ENCODE measurements at places on chromosomes 12 and 14. TPM values are rescaled to one million over a fixed set of nuclear protein-coding genes. Genes with fewer than 3 reads are reported as not detected.

The SLC17A8 gene
- polyA plus RNA-seq, result 0.07 TPM

GRCh38 chr12:26995706-26996105 lies 18.5 kb downstream of the TM7SF3 start:
- peaks cover 8% of the 10 kb centered on the region for H3K4me1 ChIP-seq
- peaks cover 45% of the 10 kb centered on the region for H3K36me3 ChIP-seq
- no peak overlapping the region for H3K4me3 ChIP-seq
- DNase-seq, result no peak
- H3K27ac ChIP-seq, result no peak overlapping the region
- H3K27me3 ChIP-seq, result no peaks in the 10 kb centered on the region

GRCh38 chr12:129534966-129535750 lies 368.7 kb downstream of the TMEM132D start:
- H3K36me3 ChIP-seq, result no peaks in the 10 kb centered on the region
- H3K4me3 ChIP-seq, result no peak overlapping the region
- no peak overlapping the region for H3K27ac ChIP-seq
- H3K27me3 ChIP-seq, result no peaks in the 10 kb centered on the region
- H3K4me1 ChIP-seq, result no peaks in the 10 kb centered on the region
- no peak for DNase-seq

DNA sequence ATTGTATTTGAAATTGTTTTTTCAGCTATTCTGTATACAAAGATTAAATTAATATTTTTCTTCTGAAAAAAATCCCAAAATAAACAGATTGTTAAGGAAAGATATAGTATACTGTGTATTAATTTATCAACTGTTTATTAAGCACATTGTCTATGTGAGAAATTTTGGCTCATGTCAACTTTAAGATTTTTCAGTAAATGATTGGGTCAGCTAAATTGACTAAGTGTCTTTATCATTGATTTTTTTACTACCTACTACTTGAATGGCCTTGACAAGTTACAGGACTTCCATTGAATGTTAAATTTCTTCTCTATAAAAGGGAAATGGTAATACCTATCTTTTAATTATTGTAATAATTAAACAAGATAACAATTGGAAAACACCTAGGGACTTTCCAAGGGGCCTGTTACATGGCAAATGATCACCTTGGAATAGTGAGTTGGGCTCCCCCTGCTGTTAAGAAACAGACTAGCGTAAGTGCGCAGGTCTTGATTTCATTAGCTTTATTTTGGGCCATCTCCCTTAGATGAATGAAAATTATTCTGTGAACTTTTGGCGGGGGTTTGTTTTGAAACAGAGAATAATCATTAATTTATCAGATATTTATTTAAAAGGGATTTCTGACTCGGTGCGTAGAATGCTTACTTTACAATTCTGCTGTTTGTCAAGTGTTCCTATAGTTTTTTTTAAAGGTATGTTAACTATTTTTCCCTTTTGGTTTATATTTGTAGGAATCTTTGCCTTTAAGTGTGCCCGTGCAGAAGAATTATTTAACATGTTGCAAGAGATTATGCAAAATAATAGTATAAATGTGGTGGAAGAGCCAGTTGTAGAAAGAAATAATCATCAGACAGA lies 14.5 kb upstream of the CCT2 start:
- H3K4me3 ChIP-seq, result no peak overlapping the region
- peak; percentile 54 for DNase-seq
- H3K36me3 ChIP-seq, result peaks cover 11% of the 10 kb centered on the region
- no peak overlapping the region for H3K27ac ChIP-seq
- no peaks in the 10 kb centered on the region for H3K27me3 ChIP-seq

DNA sequence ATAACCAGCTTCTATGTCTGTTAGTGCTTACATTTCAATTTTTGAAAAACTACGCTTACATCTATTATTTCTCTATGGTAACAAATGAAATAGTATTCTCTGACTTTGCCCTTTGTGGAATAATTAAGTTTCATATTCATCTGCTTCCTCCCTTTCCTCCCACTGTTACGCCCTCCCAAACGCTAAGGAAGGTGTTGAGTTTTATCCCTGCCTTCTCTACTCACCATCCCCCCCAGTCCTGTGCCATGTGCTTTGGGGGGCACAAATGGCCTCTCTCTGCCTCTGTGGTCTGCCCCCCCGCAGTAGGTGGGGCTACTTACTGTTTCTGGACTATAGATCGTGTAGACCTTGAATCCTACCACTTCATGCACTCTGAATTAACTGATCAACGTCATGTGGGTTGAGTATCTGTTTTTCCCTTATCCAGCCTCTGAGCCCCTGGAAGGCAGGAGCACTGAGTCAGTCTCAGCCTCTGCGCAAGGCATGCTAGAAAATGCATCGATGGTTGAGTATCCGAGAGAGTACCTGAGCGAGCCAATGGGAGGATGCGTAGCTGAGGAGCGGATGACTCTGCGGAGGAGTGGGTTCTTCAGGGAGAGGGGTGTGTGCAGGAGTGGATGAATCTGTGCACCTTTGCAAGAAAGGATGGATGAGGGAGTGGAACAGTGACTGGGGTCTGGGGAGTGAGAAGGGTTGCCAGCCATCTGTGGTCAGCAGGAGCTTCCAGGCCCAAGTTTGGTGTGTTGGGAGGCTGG lies 114.5 kb upstream of the RTL1 start:
- no peaks in the 10 kb centered on the region for H3K4me1 ChIP-seq
- no peaks in the 10 kb centered on the region for H3K36me3 ChIP-seq
- no peak for DNase-seq
- no peak overlapping the region for H3K27ac ChIP-seq
- H3K4me3 ChIP-seq, result no peak overlapping the region

The PRIMA1 gene
- 1.9 TPM for polyA plus RNA-seq

The KLHL33 gene
- 0.05 TPM for polyA plus RNA-seq

The PARPBP gene
- 6.7 TPM for polyA plus RNA-seq

DNA sequence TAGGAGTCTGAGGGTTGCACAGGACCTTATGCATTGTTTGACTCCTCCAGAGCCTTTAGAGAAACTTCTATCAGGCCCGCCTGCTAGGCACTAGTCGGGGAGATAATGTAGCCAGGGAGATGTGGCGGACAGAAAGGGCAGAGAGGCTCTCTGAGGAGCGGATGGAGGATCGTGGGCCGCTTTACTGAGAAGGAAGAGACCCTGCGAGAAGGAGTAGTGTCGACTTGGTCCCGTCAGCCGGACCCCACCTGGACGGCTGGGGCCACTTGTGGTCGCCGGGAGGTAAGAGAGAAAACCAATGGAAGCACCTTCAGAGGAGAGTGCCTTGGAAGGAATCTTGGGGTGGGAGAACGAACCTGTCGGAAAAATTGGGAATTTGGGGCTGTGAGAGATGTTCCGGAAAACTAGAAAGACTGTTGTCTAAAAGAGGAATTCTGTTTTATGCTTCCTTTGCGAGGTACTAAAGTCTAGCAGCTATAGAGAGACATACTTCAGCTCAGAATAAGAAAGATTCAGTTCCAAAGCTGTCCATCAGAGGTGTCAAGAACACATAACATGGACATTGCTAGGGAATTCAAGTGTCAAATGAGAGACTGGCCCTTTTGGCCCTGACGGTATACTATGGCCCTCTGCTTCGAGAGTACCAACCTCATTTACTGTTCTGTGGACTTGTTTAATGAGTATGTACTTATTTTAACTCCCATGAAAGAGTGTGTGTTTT lies 660 bp upstream of the MCRS1 start:
- H3K4me1 ChIP-seq, result peaks cover 34% of the 10 kb centered on the region
- peak; percentile 28 for DNase-seq
- H3K4me3 ChIP-seq, result peak overlapping the region; percentile 98
- H3K36me3 ChIP-seq, result peaks cover 29% of the 10 kb centered on the region
- H3K27me3 ChIP-seq, result no peaks in the 10 kb centered on the region

The TAS2R43 gene
- 0.15 TPM for polyA plus RNA-seq

The VRTN gene
- polyA plus RNA-seq, result not detected

The MAP3K9 gene
- polyA plus RNA-seq, result 4.7 TPM

- H3K4me1 ChIP-seq, result no peaks in the 10 kb centered on the region
- no peaks in the 10 kb centered on the region for H3K27me3 ChIP-seq
- peaks cover 28% of the 10 kb centered on the region for H3K36me3 ChIP-seq
Measured at GRCh38 chr12:95269892-95270291, 52.3 kb downstream of the VEZT start.

GRCh38 chr14:23005451-23006187 lies 4.3 kb downstream of the C14orf93 start:
- peaks cover 46% of the 10 kb centered on the region for H3K4me1 ChIP-seq
- DNase-seq, result no peak
- peak overlapping the region; percentile 68 for H3K4me3 ChIP-seq

DNA sequence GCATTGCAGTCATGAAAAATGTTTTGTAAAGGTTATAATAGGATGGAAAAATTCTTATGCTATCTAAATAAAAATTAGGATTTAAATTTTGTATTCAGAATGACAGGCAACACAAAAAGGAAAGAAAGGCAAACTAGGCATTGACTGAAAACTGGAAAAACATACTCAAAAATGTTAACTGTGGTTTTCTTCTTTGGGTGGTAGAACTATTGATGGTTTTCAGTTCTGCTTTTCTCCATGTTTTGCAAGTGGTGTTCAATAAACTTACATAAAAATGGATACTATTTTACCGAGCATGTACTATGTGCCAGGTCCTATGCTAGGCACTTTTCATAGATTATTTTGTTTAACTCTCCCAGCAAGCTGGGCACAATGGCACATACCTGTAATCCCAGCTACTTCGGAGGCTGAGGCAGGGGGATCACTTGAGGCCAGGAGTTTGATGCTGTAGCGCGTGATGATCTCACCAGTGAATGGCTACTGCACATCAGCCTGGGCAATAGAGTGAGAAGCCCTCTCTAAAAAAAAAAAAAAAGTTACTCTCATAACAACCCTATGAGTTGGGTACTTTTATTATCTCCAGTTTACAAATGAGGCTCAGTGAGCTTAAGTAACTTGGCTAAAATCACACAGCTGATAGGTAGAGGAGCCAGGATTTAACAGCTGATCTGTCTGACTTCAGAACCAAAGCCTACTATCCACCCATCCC lies 26.3 kb upstream of the TCP11L2 start:
- H3K27ac ChIP-seq, result no peak overlapping the region
- DNase-seq, result no peak
- peaks cover 69% of the 10 kb centered on the region for H3K4me1 ChIP-seq
- no peaks in the 10 kb centered on the region for H3K36me3 ChIP-seq
- no peak overlapping the region for H3K4me3 ChIP-seq

DNA sequence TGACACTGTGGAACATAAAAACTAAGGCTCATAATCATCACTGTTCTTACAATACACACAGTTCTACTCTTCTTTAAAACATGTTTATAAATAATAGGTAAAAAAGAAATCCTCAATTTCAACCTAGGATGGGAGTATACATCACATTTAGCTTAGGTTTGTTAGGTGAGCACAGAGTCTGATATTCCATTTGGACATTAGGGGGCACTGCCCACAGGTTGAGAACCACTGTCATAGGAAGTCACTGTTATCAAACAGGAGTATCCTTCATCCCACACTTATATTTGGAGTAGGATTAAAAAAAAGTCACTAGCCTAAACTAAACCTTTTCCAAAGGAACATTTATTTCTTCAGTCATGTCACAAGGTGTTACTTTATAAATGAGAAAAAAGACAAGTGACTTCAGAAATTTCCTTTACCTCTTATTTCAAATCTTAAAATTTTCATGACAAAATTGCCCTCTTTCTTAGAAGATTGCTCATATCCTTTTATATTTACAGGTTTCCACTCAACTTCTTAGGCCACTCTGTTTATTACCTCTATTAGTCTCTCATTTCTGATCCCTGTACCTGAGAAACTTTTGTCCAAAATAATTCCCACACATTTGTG lies 240.6 kb downstream of the CPNE8 start:
- no peaks in the 10 kb centered on the region for H3K36me3 ChIP-seq
- no peaks in the 10 kb centered on the region for H3K27me3 ChIP-seq
- DNase-seq, result peak; percentile 16
- no peak overlapping the region for H3K27ac ChIP-seq
- H3K4me1 ChIP-seq, result no peaks in the 10 kb centered on the region

DNA sequence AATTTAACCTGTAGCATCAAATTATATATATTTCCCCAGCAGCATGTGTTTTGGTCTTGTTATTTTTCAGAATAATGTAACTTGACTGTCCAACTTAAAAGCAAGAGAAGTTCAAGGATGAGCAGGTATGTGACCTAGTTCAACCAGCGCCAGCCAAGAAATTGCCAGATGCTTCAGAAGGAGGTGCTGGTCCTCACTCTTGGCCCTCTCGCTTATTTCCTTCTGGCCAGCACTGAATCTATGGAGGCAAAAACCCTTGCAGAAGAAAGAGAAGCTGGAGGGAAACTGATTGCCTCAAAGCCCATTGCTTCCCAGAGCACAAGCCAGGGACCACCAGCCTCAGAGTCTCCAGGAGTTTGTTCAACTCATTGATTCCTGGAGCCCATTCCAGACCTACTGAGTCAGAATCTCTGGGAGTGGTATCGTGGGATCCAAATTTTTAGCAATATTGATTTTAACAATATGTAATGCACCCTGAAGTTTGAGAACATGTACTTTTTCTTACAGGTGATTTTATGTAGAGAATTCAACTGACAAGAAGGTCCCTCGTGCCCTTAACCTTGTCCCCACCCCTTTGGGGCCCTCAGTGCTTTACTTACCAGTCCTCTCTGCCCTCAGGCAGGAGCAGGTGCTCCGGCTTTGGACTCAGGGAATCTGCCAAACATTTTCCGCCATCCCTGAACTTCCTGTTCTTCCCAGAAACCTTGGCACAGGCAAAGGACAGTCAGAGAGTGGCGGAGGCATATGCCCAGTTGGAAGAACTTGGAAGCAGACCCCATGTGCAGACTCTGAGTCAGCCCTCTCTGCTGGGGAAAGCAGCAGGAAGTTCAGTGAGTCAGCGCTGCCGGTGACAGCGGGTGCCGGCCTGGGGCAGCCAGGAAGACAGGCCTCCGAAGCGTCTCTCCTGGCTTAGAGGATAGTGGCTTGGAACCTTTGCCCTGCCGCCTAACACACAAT lies 10.4 kb downstream of the BEST3 start:
- DNase-seq, result peak; percentile 44
- H3K4me1 ChIP-seq, result 0 out of 2 replicates have a peak, but pooled peaks cover 11% of the 10 kb centered on the region
- H3K27me3 ChIP-seq, result no peaks in the 10 kb centered on the region
- peak overlapping the region; percentile 28 for H3K4me3 ChIP-seq
- H3K27ac ChIP-seq, result no peak overlapping the region
- no peaks in the 10 kb centered on the region for H3K36me3 ChIP-seq

GRCh38 chr12:89476232-89476631 lies 48.4 kb downstream of the GALNT4 start:
- no peaks in the 10 kb centered on the region for H3K36me3 ChIP-seq
- no peak overlapping the region for H3K4me3 ChIP-seq
- no peaks in the 10 kb centered on the region for H3K27me3 ChIP-seq
- H3K4me1 ChIP-seq, result no peaks in the 10 kb centered on the region
- H3K27ac ChIP-seq, result no peak overlapping the region
- no peak for DNase-seq

- DNase-seq, result no peak
- no peak overlapping the region for H3K4me3 ChIP-seq
- H3K36me3 ChIP-seq, result no peaks in the 10 kb centered on the region
- no peaks in the 10 kb centered on the region for H3K4me1 ChIP-seq
- H3K27me3 ChIP-seq, result peaks cover 18% of the 10 kb centered on the region
- H3K27ac ChIP-seq, result no peak overlapping the region
Measured at GRCh38 chr12:26185532-26186320, 9.6 kb upstream of the SSPN start.

- H3K4me3 ChIP-seq, result no peak overlapping the region
- no peaks in the 10 kb centered on the region for H3K36me3 ChIP-seq
- H3K27ac ChIP-seq, result no peak overlapping the region
- H3K4me1 ChIP-seq, result no peaks in the 10 kb centered on the region
- no peaks in the 10 kb centered on the region for H3K27me3 ChIP-seq
- DNase-seq, result no peak
Measured at GRCh38 chr12:4203772-4204376, 69.7 kb upstream of the CCND2 start.

- no peak overlapping the region for H3K4me3 ChIP-seq
- DNase-seq, result no peak
- no peaks in the 10 kb centered on the region for H3K36me3 ChIP-seq
Measured at GRCh38 chr12:116700066-116700465, 37.8 kb downstream of the SPRING1 start.

- peak; percentile 54 for DNase-seq
- H3K36me3 ChIP-seq, result no peaks in the 10 kb centered on the region
- no peaks in the 10 kb centered on the region for H3K27me3 ChIP-seq
- peak within 1 kb of the TSS; percentile 74 for H3K27ac ChIP-seq
- H3K4me1 ChIP-seq, result peaks cover 73% of the 10 kb centered on the region
Measured at GRCh38 chr14:104800771-104801519, at the start of gene ZBTB42. ZBTB42 (plus strand) TSS chr14:104801101; CDS start chr14:104801198, 97 bp downstream.
